Jurkat, Clone E6-1 (cell line): ENCODE measurements at places on chromosomes 5 and 9.

GRCh38 chr9:92170848-92171247, 55.6 kb upstream of the SPTLC1 start:
- DNase-seq, result no peak

- no peak for DNase-seq
These were observed 165.8 kb upstream of the ANKH start for GRCh38 chr5:15037247-15037908.

GRCh38 chr5:127031863-127032232, 1.5 kb upstream of the MARCHF3 start:
- DNase-seq, result no peak

- no peak for DNase-seq
These were observed 113.1 kb upstream of the TNC start for GRCh38 chr9:115230924-115231515.

DNA sequence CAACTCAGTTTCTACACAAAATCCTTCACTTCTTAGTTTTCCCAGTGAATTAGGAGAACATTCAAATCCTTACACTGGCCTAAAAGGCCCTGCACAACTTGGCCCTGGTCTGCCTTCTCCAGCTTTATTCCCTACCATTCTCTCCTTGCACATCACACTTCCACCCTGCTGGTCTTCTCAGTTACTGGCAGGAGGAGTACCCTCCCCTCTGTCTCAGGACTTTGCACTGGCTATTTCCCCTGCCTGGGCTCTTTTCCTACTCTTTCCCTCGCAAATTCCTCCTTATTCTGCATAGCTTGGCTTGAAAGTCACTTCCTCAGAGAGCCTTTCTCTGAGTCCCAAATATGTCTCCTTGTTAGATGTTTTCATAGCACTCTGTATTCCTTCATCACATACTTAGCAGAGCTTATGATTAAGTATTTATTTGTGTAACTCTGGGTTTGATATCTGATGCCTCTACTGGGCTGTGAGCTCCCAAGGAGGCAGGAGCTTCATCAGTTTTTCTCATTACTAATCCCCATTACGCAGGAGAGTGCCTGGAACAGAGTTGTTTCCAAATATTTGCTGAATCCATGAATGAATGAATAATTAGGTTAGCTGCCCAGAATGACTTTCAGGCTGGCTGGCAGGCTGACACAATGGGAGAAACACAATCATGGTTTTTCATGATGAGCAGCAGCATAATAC, 159.8 kb upstream of the KLF9 start:
- no peak for DNase-seq
